ENCODE measurements at places on chromosomes 16 and 17.
A peak's percentile ranks its signal among the peaks of the same experiment; 100 is the strongest.

GRCh38 chr17:50165867-50166517, at the start of gene SGCA:
TSS of gene SGCA (plus strand) at chr17:50166005. CDS start at chr17:50166041, 36 bp downstream.
- no peak for DNase-seq

- no peak for DNase-seq
Observed at GRCh38 chr16:88013091-88013609, 61.9 kb downstream of the BANP start.

GRCh38 chr17:74736513-74737298, at the start of gene RAB37:
TSS of gene RAB37 (plus strand) at chr17:74737256. CDS start at chr17:74737273, 17 bp downstream.
- DNase-seq: no peak

- no peak for DNase-seq
Observed at GRCh38 chr17:70288540-70289290, 119.4 kb downstream of the KCNJ2 start.

GRCh38 chr17:73585583-73585982, 58.7 kb downstream of the SDK2 start:
- no peak for DNase-seq

GRCh38 chr17:66906321-66907278, 57.9 kb upstream of the CACNG4 start:
- peak; percentile 53 for DNase-seq

DNA sequence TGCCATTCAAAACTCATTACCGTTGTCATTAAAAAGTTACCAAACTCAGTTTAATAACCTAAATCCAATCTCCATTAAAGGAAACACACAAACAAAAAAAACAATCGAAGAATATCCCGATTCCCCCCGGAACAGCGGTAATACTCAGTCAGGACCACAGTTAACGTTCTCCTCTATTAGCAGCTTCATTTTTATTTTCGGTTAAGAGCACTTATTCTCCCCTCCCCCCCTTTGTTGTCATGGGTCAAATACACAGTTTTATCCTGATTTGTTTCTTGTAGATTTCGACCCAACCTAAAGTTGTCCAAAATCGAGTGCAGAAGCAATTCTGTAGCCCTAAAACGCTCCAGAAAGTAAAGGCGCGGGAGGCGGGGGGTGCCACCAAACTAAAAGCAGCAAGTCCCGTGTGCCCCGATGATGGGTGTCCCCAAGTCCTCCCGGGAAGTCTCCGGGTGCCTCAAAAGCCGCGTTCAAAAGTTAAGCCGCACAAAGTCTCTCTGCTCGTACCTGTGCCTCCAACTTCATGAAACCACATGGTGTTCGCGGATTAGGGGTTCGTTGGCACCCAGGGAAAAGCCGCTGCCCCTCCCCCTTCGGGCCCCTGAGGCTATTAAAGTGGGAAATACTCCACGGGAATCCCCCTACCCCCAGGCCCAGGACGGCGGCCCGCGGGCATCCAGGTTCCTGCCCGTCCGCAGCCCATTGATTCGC, 996 bp downstream of the SUMO2 start:
- DNase-seq: no peak

DNA sequence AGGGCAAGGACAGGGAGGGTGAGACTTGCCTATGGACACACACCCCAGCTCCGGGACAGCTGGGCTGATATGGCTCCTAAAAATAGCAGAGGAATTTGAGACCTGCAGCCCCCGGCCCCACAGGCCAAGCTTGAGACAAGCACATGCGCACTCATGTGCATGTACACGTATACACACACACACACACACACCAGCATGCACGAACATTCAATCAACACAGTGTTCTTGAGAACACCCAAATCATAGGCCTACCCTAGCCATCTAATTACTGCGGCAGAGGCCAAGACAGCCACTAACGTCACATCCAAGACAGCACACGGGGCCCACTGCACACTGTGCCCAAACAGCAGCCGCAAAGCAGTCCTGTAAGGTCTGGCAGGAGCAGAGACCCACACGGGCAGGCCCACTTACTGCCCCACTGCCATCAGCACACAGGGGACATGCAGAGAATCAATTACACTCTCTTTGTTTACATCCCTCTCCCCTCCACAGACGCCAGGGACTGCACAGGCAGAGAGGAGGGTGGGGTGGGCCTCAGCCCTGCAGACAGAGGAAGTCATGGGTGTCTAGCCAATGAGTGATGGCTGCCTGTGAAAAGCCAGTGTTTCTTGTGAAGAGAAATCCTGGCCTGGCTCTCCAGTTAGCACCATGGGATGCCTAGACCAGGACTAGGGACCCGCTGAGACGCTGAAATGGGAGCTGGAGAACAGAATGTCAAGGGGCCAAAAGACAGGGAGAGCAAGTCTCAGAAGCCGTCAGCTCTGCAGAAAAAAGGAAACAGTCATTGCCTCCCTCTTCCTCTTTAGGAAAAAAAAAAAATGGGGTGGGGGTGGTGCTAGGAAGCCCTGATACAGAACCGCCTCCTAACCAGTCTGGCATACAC, 39.3 kb downstream of the MYO18A start:
- DNase-seq: no peak

GRCh38 chr16:57788252-57788841, 13.9 kb downstream of the KIFC3 start:
- DNase-seq: no peak

DNA sequence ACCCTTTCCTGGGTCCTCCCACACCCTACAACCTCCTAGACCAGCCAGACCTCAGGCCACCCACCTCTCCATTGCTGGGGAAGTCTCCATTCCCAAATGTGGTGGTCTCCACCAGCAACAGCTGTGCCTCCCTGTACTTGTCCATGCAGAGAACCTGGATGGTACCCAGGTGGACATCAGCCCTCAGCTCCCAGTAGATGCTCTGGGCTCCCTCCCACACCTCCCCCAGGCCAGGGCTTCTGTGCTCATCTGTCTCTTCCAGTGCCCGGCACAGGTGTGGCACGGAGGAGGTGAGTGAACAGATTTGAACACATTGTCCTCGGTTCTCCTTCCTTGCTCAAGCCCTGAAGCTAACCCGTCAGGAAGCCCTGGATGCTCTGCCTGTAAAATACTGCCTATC, 34.6 kb downstream of the LGALS9 start:
- DNase-seq: no peak

- DNase-seq: no peak
Observed at GRCh38 chr17:59260722-59261121, 40.4 kb downstream of the GDPD1 start.

GRCh38 chr17:63325808-63326207, 120.3 kb downstream of the CYB561 start:
- DNase-seq: no peak

DNA sequence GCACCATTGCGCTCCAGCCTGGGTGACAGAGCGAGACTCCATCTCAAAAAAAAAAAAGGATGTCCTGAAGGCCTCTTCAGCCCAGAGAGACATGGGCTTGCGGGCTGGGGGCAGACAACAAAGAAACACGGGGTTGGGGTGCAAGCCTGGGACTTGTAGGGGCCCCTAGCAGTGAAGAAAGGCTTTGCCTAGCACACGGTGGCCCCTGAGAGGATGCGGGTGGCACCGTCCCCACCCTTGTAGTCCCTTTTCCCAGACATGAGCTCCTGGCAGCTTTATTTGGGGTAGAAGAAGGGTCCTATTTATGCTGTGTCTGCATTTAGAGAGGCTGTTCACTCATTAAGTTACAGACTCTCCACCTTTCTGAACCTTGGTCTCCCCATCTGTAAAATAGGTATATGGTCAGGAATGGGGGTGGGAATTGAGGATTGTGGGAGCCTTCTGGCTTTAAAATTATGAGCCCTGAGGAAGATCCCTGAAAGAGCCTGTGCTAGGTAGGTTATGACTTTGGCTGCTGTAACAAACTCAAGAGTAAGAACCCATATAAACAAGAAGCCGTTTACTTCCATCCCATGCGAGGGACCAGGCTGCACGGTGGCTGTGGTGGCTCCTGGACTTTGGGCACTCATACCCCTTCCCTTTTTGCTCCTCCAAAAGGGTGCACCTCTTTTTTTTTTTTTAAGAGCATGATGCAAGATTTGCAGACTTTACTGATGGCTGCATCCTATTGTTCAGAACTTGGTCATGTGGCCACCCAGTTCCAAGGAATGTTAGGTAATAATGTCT, 20.6 kb upstream of the ADGRG1 start:
- no peak for DNase-seq

DNA sequence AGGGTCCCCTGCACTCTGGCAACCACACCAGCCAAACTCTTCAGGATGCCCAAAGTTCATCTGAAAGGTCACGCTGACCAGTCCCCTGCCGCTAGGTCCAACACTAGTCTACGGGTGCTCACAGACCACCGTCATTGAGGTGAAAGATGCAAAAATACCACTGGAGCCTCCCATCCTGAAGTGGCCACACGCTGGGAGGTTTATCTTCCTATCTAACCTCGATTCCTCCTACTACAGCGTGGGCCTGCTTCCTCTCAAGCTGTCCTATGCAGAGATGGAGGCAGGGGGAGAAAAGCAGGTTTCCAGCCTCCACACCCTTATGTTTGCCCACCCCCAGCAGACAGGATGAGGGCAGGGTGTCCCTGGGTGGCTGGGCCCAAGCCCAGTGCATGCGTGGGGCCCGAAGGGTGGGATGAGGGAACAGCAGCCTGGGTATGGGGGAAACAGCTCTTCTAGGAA, 6.3 kb downstream of the SRCIN1 start:
- DNase-seq: no peak

DNA sequence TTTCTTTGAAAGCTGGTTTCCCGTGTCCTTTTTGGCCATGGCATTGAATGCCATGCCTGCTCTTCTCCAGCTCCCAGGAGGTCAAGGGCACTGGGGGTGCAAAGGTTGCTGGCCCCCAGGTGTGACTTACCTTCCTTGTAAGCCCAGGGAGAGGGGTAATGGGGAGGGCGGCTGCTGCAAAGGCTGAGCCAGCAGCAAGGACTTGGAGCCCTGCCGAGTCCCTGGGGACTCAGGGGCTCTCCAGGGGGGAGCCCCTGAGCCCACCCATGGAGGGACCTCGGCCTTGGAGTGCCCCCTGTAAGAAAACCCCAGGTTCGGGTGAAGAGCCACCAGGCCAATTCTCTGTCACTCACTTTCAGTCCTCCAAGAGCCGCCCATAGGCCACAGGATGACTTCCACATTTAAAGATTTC, 5.9 kb upstream of the CCL22 start:
- no peak for DNase-seq

DNA sequence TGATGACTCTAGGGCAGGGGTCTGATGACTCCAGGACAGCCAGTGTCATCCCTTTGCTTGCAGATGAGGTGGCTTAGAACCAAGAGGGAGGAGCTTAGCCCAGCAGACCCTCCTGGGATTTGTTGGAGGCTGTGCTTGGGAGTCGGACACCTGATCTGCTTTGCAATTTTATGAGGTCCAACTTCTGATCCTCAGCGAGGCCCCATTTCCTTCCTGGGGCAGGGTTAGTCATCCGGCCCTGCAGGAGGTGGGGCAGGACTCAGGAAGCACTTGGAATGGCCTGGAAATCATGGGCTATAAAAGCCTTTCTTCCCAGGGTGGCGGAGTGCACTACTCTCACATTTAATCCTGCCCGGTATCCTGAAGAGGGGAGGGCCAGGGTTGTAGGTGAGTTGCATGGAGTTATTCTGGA, 168.5 kb downstream of the MSI2 start:
- no peak for DNase-seq

Measured in stromal cell of bone marrow (primary cell).